ENCODE measurements at places on chromosomes 3 and 15. TPM values are rescaled to one million over a fixed set of nuclear protein-coding genes. Genes with fewer than 3 reads are reported as not detected.

GRCh38 chr3:129070086-129070885, 9.7 kb downstream of the GP9 start:
- no peak for DNase-seq

GRCh38 chr3:158671821-158672214, 630 bp downstream of the LXN start:
- DNase-seq: no peak

DNA sequence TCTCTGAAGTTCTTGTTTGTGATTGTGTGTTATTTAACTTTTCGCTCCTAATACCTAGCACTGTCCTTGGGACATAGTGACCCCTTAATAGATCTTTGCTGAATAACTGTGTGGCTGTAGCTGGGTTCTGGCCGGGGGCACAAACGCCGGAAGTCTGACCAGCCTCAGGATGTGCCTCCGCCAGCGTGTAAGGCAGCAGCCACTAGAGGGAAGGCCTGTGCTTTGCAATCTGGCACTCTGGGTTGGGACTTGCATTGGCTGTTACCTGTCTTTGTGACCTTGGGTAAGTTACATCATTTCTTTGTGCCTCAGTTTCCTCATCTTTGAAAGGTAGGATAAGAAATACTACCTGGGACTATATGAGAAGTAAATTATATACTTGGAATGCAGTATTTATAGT, 158.7 kb downstream of the GHSR start:
- DNase-seq: peak; percentile 23

DNA sequence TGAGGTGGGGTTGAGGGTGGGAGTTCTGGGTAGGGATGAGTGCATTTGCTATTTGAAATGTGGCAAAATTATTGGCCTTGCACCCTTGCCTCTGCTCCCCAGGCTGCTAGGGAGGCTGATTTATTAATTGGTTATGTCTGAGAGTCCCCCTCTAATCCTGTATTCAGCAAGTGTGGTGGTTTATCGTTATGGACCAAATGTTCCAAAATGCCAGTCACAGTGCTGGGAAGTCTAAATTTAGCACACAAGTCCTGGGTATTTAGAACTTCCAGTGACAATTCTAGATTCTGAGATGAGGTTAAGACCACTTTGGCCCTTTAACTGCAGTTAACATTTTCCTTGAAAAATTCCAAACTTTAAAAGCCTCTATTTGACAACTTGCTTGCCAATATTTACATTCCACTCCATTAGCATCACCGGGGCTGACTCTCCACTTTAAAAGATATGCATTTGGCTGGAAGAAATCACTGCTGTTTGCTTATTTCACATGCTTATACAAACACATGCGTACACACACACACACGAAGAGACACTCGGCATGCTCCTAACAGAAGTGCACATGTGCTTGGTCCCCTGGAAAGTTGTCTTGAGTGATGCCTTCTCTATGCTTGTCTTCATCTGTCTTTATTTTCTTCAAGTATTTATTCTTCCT, 247.7 kb downstream of the IL20RB start:
- DNase-seq: peak; percentile 5

GRCh38 chr3:128435058-128435457, 31.6 kb downstream of the DNAJB8 start:
- DNase-seq: peak; percentile 85

GRCh38 chr3:146796078-146796477, 190.9 kb upstream of the PLSCR5 start:
- no peak for DNase-seq

Gene MEGF11
- 0.66 TPM for total RNA-seq

Gene BNC1
- total RNA-seq: not detected

Gene KNG1
- total RNA-seq: 6.7 TPM

Gene EPHA3
- total RNA-seq: not detected

Gene IFT57
- total RNA-seq: 19.4 TPM

Data from Caco-2 (cell line).